ENCODE measurements at places on chromosomes 16 and 17.

DNA sequence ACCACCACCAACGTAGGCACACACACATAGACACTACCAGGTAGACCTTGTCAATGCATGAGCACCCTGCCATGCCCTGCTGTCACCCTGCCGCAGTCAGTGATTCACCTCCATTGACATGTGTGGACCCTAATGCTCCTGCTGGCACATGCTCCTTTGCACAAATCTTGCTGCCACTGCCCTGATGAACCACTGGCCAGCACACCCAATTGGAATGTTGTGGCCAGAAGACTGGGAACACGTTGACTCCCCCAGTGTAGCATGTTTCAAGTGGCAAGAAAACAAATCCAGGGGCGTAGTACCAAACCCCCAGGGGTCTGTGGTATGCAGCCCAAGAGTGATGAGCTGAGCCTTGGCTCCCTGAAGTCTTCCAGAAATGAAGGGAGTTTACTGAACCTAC lies 486.4 kb upstream of the KIF2B start:
- DNase-seq, result no peak

DNA sequence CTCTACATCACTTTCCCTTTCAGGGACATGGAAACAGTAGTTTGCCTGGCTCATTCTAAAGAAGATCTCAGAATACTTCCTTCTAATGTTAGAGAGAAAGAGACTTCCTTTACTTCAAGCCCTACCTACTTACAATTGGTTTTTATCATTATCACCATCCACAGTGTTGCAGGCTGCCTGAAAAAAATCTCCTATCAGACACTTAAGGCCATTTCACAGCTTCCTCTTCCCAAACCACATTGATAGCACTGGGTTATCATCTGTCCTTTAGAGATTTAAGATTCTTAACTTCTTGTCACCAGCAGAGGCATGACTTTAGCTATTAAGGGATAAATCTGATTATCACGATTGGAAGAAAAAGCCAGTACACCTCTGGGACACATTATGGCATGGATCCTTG lies 178.5 kb upstream of the TBX2 start:
- DNase-seq, result no peak

GRCh38 chr17:33175562-33175961 lies 117.5 kb downstream of the ASIC2 start:
- no peak for DNase-seq

- DNase-seq, result no peak
Measured at GRCh38 chr16:30853758-30854157, 40.1 kb downstream of the BCL7C start.

DNA sequence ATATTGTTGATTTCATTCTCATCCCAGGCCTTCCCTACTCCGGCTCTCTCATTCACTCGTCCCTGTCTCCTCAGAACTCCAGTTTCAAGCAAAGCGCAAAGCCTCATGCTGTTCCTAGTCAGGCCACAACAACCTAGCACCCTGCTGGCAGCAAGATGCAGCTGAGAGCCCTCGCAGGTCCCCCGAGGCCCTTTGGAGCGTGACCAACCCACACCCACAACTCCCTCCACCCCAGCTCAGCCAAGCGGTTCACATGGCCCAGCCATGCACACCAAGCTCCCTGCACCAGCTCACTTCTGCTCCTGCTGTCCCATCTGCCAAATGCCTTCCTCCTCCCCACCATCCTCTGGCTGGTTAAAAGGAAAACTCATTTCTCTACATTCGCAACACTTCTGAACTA lies 195.8 kb downstream of the IRX5 start:
- DNase-seq, result no peak

Data from anterior cingulate cortex (tissue), 58 donors.